Dermis blood vessel endothelial cell (primary cell): ENCODE measurements at places on chromosomes 1 and 21. TPM values are rescaled to one million over a fixed set of nuclear protein-coding genes. Genes with fewer than 3 reads are reported as not detected.

GBP3 gene
- 33.4 and 33.6 TPM in 2 replicates for total RNA-seq

OR2T35 gene
- not detected in 2 replicates for total RNA-seq

FNDC7 gene
- not detected in 2 replicates for total RNA-seq

BLACAT1 gene
- 0.19 TPM in 1 of 2 replicates, not detected in the other for total RNA-seq

ANKRD35 gene
- total RNA-seq = 0.09 and 0.17 TPM in 2 replicates

ERVH48-1 gene
- total RNA-seq = 0.05 TPM in 1 of 2 replicates, not detected in the other

USH2A gene
- total RNA-seq = not detected in 2 replicates

C4BPA gene
- under 0.01 TPM in 1 of 2 replicates, not detected in the other for total RNA-seq

HUNK gene
- total RNA-seq = under 0.01 and 0.05 TPM in 2 replicates

PADI1 gene
- total RNA-seq = 0.05 and 0.85 TPM in 2 replicates

RPF1 gene
- total RNA-seq = 32.7 and 36.2 TPM in 2 replicates

COL9A2 gene
- 0.60 and 1.2 TPM in 2 replicates for total RNA-seq

UQCRH gene
- 236 and 706 TPM in 2 replicates for total RNA-seq

DDOST gene
- 314 and 417 TPM in 2 replicates for total RNA-seq
